ENCODE measurements at places on chromosomes 2 and 18. TPM values are rescaled to one million over a fixed set of nuclear protein-coding genes. Genes with fewer than 3 reads are reported as not detected.

- no peak for DNase-seq
Observed at GRCh38 chr18:69814861-69815385, 132.8 kb downstream of the CD226 start.

GRCh38 chr18:39172695-39173421 lies 1607.3 kb upstream of the CELF4 start:
- DNase-seq: no peak

GRCh38 chr2:74719066-74719465 lies 65.0 kb downstream of the SEMA4F start:
- DNase-seq: no peak

The CDH7 gene
- polyA plus RNA-seq: not detected

DNA sequence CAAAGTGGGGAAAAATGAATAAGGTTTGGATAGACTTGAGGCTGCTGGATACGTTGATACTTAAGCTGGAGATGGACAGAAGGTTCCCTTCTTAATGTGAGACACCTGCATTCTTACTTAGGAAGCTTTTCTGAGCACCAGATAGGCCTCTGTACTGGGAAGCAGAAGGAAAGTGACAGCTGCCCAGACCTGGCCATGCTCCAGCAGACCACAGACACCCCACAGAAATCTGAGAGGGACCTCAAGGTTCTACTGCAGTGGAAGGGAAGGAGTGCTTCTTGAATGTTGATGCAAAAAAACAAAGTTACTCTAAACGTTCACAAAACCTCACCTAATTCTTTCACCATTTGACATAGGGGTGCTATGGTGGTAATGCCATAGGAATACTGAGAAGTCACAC lies 642.1 kb upstream of the ID2 start:
- no peak for DNase-seq

The ZEB2 gene
- polyA plus RNA-seq: 29.0 TPM

The UGT1A5 gene
- not detected for polyA plus RNA-seq

The RAB27B gene
- polyA plus RNA-seq: 0.37 TPM

The RAX gene
- not detected for polyA plus RNA-seq

DNA sequence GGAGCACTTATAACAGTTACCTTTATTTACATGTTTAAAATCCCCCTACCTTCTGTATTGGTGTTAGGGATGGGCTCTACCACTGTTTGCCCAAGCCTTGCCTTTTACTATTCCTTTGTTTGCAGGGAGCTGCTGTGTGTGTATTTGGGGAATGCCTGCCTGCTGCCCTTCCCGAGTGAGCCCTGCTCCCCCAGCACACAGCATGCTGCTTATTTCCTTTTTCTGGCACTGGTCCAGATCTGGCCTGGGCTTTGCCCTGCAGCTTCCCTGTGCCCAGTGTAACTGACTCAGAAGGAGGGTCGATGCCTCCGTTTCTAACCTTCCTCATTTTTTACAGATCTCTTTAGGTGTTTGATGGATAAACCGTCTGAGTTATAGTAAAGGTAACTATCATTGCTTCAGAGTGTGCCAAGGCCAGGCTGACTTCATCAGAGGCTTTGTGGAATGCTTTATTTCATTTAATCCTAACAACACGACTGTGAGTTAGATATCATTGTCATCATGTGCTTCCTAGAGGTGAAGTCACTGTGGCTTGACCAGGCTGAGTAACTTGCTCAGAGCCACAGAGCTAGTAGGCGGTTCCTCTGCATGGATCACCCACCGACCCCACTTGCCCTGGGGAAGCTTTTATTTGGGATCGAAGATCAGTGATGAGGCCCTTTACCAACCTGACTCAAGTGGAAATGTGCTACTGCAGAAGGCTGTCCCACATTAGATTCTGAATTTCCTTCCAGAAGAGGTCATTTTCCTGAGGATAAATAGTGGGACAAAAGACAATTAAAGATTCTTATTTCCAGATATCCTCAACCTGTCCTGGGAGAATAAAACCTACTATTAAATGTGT lies 238.8 kb downstream of the ZNF407 start:
- no peak for DNase-seq

DNA sequence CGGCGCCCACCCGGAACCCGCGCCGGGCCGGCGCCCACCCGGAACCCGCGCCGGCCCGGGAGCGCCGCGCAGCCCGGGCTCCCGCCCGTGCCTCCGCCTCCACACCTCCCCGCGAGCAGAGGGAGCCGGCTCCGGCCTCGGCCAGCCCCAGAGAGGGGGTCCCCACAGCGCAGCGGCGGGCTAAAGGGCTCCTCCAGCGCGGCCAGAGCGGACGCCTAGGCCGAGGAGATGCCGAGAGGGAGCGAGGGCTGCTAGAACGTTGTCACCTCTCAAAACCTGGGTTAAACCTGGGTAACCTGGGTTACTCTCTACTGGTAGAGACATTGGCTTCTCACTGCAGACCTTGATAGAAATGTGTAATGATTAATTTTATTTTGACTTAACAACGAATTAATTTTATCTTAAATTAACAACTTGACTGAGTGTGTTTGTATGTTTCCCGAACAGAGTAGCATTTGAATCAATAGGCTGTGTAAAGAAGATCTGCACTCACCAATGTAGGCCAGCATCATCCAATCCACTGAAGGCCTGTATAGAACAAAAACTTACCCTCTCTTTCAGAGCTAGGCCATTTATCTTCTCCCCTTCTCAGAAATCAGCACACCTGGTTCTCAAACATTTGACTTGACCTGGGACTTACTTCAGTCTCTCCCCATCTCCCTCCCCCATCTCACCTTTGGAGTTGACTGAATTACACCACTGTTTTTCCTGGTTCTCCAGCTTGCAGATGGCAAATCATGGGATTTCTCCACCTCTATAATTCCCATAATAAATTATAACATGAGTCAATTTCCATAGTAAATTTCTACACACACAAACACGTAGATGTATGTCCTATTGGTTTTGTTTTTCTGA lies 242.7 kb downstream of the ASXL3 start:
- no peak for DNase-seq

DNA sequence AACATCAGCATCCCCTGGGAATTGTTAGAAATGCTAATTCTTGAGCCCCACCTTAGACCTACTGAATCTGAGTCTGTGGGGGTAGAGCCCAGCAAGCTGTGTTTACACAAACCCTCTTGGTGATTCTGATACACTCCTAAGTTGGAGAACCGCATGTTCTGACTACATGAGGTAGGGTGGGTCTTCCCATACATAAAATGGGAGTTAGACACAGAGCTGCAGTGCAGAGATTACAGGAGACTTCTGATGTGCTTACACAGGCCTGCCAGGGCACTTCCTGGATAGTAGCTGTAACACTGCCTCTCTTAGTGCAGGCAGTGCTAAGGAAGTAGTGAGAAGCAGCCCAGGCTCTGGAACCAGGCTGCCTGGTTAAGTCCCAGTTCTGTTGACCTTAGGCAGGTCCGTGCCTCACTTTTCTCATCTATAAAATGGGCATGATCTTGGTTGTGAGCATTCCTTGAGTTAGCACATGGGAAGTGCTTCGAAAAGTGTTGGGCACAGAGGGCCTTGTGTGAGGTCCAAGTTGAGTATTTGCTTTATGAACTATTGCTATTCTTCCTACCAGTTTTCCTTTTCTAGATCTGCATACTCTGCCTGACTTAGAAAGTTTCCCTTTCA lies 67.3 kb downstream of the GLI2 start:
- no peak for DNase-seq

DNA sequence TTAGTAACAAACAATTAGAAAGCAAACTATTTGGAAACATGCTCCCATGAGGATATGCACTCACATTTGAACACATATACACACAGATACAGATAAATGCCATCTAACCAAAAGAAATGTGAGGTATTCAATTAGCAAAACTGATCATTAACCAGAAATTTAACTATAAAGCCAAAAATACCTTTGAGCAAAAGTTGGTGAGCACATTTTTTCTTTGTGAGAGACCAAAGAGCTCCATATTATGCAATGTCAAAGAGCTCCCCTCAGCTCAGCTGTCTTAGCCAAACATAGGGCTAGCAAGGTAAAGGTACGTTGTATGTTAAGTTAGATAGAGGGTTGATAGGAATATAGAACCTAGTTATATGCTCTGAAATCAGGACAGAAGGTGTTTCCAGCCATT lies 43.8 kb downstream of the CYBRD1 start:
- no peak for DNase-seq

The MCFD2 gene
- 30.7 TPM for polyA plus RNA-seq

DNA sequence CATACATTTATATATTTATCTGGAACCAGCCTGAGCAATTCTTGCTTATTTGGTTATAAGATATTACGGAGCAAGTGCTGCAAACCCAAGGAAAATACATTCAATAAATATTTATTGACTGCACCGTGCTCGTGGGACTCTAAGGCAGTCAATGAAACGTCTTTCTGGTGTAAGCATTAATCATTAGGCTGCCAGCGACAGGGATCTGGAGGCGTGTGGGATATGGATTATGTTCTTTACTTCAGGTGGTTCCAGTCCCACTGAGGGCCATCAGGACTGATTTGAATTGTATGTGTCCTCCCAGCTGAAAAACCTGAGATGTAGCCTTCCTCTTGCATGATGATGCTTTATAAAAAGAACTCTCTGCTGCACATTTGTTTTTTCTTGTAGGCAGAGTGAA lies 75.4 kb downstream of the TACR1 start:
- no peak for DNase-seq

- no peak for DNase-seq
Observed at GRCh38 chr2:5373200-5373599, 319.0 kb upstream of the SOX11 start.

- no peak for DNase-seq
Observed at GRCh38 chr2:238082827-238083226, 17.3 kb upstream of the ESPNL start.

GRCh38 chr18:56386856-56387255 lies 251.5 kb downstream of the TXNL1 start:
- no peak for DNase-seq

- DNase-seq: no peak
Observed at GRCh38 chr2:54258166-54258565, 2.1 kb upstream of the TSPYL6 start.

The ALLC gene
- polyA plus RNA-seq: 7.9 TPM

DNA sequence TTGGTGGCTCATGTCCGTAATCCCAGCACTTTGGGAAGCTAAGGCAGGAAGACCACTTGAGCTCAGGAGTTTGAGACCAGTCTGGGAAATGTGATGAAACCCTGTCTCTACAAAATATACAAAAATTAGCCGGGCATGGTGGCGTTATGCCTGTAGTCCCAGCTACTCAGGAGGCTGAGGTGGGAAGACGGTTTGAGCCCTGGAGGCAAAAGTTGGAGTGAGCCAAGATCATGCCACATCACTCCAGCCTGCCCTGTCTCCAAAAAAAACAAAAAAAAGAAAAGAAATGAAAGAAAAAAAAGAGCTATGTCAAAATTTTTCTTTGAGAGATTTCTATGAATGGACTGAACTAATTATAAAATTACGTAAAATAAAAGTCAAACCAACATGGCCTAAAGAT lies 34.7 kb downstream of the ROCK2 start:
- DNase-seq: no peak

The SLC5A7 gene
- 0.51 TPM for polyA plus RNA-seq
